ENCODE measurements at places on chromosomes 11 and 22. TPM values are rescaled to one million over a fixed set of nuclear protein-coding genes. Genes with fewer than 3 reads are reported as not detected.

- DNase-seq: no peak
Measured at GRCh38 chr11:1084561-1085439, 10.1 kb downstream of the MUC2 start.

DNA sequence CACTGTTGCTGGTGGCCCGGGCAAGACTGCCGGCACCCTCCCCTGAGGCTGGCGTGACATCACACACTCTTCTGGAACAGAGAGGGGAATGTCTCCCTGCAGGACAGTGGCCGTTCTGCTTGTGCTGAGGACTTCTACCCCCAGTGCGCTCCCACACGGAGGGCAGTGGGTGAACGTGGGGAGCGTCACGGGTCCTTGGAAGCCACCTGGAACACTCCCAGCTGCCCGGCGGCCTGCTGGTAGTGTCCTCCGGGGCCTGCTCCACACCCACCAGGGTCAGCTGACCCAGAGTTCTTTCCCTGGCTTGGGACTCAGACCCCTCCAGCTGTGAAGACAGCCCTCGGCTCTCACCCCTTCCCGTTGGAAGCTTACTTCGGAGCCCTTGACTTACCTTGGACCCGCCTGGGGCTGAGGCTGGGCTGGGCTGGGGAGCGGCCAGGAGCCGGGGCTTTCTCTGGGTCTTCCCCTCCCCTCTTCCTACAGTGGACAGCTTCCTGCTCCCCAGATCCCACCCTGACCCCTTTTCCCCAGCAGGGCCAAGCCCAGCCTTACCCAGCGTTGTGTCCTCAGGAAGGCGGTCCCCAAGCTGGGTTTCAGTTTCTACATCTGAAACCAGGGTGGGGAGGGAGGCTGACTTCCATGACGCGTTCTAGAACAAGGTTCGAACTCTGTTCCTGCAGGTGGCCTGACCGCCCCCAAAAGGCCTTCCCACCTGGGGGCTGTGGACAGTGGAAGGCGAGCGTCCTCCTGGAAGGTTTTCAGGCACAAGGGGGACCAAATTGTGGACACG is 14.8 kb upstream of the GAL start:
- no peak for DNase-seq

DNA sequence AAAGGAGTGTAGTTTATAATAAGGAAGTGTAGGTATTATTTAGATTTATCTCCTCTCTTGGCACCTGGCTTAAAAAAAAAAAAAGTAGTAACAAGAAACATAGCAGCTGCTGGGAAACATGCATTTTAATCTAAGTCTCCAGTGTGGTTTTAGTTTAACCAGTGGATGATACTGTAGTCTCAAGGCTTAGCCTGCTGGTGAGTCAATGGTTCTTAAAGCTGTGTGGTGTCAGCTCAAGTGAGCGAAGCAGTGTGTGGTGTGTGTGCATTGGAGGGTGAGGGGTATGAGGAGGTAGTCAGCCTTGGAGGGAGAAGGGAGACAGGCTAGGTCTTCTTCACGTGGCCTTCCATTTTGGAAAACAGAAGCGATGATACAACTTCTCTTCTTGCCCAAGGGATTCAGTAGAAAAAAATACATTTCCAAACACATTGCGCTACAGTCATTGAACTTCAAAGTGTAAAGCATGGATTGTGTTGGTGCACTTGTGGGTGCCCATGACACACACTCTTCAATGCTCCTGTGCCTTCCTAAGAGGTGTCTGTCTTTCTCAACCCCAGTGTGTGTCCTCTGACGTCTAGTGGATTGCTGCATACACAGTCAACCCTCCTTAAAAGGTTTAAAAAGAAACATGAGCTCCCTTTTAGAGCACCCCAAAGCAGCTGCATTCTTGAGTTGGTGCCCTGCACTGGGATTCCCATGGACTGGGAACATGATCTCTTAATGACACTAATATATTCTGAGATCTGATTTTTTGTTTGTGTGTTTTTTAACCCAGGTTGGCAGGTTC is 40.1 kb downstream of the ZBTB16 start:
- no peak for DNase-seq

- no peak for DNase-seq
Measured at GRCh38 chr22:30863081-30863833, 105.3 kb downstream of the MORC2 start.

DNA sequence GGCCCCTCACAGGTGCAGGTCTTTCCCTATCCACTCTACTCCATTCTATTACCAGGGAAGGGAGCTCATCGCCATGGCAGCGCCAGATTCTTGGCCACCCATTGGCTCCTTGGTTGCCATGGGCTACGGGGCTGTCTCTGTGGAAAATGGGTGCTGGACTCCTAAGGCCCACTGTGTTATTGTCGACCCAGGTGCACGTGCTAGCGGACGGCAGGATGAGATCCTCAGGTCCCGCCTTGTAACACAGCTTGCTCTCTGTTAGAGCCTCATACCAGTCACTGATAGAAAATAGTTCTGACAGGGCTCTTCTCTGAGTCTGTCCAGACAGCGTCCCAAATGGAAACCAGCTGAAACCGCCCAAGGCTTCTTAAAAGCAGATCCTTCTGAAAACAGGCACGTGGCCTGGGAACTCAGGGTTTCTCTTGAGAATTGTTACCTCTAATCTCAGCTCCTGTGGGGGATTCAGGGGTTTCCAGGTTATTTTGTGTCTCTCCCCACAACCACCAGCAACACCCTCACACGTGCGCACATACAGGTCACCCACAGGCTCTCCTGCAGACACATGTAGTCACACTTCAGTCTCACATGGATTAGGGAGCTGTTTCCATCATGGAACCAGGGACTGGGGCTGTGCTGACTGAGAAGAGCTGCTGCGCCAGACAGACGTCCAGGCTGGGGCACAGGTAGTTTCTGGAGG is 1.5 kb downstream of the TUB start:
- DNase-seq: no peak

Gene TM7SF2
- 35.9 TPM for total RNA-seq

GRCh38 chr11:104546501-104546900 is 351.8 kb downstream of the CASP12 start:
- no peak for DNase-seq

DNA sequence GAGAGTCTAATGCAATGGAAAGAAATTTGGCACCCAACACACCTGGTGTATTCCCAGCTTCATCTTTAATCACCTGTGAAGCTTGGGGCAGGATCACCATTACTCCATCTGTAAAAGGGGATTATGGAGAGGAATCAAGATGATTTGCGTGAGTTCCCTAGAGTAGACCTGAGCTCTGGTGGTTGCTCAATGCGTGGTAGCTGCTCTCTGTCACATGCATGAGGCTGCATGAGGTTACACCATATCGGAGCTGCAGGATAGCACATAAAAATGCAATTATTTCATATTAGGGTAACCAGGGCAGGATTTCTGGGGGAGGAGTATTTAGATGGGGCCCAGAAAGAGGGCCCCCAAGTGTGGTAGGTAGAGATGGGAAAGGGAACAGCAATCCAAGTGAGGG is 35.3 kb upstream of the CLMP start:
- no peak for DNase-seq

Gene XKR3
- not detected for total RNA-seq

- no peak for DNase-seq
Measured at GRCh38 chr11:111694851-111695250, 71.3 kb downstream of the PPP2R1B start.

Gene MAPK8IP2
- 3.4 TPM for total RNA-seq

- no peak for DNase-seq
Measured at GRCh38 chr11:19974886-19975285, 185.4 kb downstream of the DBX1 start.

- no peak for DNase-seq
Measured at GRCh38 chr11:80365980-80366379, 925.1 kb upstream of the TENM4 start.

DNA sequence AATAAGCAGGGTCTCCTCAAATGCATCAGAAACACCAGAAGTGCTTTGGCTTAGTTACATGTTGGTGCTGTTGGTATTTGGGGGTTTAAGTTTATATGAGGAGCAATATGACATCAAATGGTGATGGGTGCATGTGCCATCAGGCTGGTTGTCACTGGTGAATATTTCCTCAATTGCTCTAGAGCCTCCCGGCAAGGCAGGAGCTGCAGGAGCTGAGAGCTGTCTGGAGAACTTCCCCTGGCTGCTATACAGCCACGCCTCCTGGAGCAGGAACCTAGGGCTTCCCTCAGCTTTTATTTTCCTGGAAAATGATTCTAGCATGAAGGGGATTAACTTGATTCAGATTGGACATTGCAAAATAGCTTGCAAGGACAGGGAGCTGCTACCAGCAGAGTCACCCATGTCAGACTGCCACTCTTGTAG is 15.8 kb downstream of the IGLL5 start:
- DNase-seq: no peak

DNA sequence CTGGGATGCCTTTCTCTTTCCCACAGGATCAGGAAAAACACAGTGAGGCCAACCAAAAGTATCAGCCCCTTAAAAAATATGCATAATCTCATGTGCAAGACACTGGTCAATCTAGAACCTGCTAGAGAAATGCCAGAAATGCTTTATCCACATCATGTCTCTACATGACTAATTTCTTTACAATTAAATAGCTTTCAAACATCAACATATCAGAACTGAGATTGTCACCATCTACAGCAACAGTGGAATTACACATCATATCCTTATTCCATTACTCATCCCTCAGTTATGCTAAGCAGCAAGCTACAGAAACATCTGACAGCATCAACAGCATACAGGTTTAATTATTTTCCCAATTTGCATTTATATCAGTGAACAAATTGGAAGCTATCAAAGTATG is 78.8 kb downstream of the DDIAS start:
- no peak for DNase-seq

DNA sequence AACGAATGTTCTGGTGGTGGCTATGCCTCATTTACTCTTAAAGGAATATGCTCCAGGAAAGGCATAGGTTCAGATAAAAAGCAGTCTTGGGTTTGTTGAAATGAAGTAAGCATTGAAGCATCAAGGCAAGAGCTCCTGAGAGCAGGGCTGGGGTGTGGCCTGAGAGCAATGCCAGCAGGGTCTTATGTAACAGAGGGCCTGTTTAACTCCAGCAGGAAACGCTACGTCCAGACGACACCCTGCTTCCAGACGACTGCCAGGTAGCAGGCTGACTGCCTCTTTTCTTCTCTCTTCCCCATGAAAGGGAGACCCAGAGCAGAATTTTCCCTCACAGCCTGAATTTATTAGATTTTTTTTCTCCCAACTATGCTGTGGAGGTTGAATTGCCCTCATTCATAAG is 127.2 kb upstream of the SLC5A12 start:
- no peak for DNase-seq

DNA sequence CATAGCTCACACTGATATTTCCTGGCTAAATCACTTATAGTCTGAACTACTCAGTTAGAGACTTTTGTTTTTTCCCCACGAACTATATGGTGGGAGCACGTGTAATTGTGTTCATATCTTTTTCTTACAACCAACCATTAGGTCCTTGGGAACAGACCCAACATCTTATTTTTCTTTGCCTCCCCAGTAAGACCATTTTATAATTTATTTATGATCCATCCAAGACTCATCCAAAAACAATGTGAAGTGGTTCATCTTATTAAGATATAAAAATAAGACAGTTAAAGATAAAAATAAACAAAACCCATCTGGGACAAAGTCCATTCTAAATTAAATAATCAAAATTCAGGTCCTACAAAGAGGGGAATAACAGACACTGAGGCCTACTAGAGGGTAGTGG is 90.8 kb downstream of the FAM168A start:
- DNase-seq: no peak

DNA sequence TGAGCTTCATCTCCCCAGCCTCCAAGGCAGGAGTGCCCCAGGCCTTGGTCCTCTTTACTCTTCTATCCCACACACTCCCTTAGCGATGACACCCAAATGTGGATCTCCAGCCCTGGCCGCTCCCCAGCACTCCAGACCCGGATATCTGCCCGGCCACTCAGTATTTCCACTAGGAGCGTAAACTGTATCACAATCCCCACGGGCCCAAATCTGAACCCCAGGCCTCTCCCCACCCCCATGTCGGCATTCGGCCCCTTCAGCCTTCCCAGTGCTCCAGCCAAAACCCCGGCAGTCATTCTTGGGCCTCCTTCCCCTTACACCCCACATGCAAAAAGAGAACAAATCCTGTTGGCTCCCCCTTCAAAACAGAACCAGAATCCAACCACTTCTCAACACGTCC is 20.8 kb downstream of the WNT11 start:
- no peak for DNase-seq

Gene TBX10
- 15.0 TPM for total RNA-seq

DNA sequence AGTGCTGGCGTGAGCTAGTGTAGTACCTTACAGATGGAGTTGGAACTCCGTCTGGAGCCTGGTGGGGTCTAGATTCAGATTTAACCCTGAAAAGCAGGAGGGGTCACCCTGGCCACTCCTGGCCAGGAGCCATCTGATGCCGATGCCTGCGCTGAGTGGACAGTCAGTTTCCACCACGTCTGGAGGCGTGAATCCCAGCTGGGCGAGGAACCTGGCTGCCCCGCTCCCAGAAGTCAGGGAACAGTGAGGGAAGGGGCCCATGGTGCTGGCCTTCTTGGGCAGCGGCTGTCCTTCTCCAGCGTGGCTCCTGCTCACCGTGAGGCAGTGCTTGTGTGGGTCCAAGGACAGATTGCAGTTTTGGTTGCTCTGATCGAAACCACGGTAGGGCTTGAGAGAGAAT is 76.3 kb downstream of the PARVB start:
- DNase-seq: no peak

Gene H19
- total RNA-seq: 25.9 TPM

GRCh38 chr22:30574095-30574981 is at the start of gene GAL3ST1:
Gene GAL3ST1 (minus strand): TSS chr22:30574665. CDS start chr22:30557392, 17,273 bp downstream.
- peak; percentile 66 for DNase-seq

GRCh38 chr22:32204856-32205722 is at the start of gene RFPL2:
Gene RFPL2 (minus strand): TSS chr22:32205073. CDS start chr22:32202451, 2,622 bp downstream.
- peak; percentile 32 for DNase-seq

Gene SLC35E4
- total RNA-seq: 6.4 TPM

DNA sequence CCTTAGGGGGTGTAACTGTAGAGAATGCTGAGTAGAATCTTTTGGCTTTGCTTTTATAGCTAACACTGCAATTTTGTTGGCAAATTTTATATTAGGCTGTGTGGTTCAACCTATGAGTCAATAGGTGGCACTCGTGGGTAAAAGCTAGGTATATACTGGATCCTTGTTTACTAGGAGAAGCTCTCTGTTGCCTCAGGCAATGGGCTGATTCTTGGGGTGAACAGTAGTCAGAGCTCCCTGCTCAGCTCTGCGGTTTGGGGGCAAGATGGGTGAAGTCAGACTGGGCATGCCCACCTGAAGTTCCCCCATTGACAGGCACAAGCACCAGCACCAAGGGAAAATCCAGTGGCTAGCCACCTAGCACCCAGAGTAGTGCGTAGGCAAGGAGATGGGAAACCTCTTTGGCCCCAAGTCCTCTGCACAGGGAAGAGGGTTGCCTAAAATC is 238.7 kb downstream of the FAM181B start:
- DNase-seq: no peak

DNA sequence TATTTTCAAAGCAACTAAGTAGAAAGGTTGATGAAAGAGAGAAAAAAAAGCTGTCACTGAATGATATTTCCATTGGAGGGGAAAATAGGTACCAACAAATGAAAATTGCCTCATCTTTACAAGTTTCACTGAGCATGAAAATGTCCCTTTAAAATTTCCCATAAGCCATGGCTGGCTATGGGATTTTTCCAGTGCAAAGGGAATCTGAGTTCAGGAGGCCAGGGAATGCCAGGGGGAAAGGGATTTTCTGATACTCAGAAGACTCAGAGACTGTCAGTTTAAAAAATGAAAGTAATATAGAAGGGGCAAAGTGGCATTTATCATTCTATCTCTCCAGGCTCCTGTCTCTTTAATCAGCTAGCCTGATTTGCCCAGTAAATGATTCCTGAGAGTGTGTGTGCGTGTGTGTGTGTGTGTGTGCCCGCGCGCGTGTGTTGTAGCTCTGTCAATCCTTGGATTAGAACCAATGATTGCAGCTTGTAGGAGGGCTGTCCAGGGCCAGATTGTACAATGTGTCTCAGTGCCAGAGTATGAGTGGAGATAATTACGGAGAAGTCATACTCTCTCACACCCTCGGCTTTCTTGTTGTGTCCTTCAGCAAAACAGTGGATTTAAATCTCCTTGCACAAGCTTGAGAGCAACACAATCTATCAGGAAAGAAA is at the start of gene NTM:
Gene NTM (plus strand): TSS at position 526 of the 662 bp plus-strand sequence.
- peak; percentile 65 for DNase-seq
